NCI-H187 treated with DMSO at 0.1 percent for 48 hours (cell line): ENCODE measurements at places on chromosomes 3 and 15.

DNA sequence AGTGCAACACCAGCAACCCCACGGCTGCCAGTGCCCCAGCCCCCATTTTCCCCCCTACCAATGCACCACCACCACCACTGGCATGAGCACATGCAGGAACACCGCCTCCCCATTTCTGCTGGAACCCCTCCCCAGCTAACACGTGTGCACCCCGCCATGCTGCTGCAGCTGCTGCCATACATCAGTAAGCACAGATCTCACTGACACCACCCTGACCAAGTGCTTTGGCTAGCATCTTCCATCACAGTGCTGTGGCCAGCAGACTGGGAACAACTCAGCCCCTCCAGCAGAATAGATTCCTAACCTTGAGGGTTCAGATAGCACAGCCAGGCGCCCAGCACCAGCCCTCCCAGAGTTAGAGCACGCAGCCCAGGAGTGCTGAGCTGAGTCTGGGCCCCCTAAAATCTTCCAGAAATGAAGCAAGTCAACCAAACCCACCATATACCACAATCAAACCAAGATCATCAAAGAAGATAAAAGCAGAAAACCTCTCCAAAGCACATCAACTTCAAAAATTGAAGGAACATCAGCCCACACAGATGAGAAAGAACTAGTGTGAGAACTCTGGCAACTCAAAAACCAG, 81.2 kb upstream of the CDV3 start:
- DNase-seq = no peak

DNA sequence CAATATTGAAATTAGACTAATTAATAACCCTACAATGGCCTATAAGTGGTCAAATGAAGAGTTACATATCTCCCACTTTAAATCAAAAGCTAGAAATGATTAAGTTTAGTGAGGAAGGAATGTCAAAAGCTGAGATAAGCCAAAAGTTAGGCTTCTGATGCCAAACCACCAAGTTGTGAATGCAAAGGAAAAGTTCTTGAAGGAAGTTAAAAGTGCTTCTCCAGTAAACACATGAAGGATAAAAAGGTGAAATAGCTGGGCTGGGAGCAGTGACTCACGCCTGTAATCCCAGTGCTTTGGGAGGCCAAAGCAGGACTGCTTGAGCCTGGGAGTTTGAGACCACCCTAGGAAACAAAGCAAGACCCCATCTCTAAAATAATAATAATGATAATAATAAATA, 46.9 kb upstream of the DCUN1D1 start:
- no peak for DNase-seq

- peak; percentile 72 for DNase-seq
Observed at GRCh38 chr3:117399311-117400078, 689.9 kb downstream of the TUSC7 start.

GRCh38 chr15:80840182-80841130, 61.3 kb downstream of the CEMIP start:
- DNase-seq = no peak

DNA sequence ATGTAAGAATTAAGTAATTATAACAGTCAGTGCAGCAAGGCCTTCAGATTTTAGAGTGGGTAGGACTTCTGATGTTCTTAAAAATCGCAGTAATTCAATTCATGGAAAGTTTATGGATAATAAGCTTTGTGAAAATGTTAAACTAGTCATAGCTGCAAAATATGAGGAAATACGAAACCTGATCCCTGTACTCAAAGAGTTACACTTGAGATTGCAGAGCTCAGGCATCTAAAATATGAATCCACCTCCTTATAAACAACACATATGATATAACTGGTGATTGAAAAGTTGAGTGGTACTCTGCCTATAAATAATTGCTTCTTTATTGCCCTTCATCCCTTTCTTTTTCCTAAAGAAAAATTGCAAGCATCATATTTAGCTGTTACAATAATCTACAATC, 473.3 kb downstream of the OTOL1 start:
- no peak for DNase-seq

DNA sequence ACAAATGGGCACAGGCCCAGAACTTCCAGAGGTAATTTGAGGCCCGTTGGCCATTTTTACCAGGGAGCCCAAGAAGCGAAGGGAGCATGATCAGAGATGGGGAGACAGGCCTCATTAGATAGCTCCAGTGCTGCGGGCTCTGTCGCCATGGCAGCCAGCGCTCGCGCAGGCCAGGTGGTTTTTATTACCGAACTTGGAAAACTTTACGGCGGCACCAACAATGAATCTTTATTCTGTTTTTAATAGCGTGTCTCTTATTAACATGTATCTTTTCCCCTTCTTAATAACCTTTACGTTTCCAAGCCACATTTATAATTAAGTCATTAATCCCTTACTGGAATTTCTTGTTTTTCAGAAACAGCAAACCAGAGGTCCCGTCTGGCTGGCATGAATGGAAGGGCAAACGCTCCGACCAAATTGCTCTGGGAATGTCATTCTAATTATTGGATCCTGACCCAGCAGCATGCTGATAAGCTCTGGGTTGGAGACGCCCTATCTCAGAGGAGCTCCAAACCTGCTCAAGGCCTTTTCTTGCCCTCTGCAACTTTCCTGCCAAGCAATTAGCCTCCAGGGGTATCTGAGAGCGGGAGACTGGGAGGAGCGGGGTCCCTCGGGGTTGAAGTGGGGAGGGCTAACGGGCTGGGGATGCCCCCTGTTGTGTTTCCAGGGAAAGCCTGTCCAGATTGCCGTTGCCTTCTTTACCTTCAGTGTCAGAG, 256.4 kb downstream of the TLE3 start:
- DNase-seq = no peak

DNA sequence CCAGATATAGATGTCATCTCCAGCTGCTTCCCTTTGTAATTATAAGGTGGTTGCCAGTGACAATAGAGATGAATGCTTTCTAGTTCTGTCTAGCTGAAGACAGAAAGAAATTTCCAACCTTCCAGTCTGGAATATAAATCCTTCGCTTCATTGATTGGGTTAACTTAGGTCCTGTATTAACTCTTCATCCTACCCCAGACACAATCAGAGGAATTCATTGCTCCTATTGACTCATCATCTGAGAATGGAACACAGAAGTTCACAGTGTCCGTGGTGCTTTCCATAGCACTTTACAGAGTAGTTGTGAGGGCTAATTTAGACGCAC, 241.4 kb downstream of the NFKBIZ start:
- no peak for DNase-seq

- DNase-seq = no peak
Observed at GRCh38 chr3:94132777-94133176, 69.9 kb downstream of the NSUN3 start.

DNA sequence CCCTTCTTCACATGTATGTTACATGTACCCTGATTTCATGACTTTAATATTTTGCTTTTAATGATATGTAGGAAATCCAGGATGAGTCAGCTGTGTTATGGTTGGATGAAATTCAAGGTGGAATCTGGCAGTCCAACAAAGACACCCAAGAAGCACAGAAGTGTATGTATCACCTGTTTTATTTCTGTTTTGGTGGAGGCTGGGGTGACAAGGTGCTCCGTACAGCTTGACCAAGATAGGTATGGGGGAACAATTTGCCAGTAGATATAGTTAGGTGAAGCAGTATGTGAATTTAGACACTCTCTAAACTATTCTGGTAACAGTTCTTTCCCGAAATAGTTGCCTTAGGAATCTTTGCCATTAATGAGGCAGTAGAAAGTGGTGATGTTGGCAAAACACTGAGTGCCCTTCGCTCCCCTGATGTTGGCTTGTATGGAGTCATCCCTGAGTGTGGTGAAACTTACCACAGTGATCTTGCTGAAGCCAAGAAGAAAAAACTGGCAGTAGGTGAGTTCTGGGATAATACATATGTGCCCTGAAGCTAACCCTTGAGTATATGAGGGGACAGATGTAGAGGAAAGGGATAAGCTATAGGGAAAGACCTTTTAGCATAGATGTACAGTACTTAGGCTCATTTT, 63.7 kb upstream of the CRTC3 start:
- no peak for DNase-seq

DNA sequence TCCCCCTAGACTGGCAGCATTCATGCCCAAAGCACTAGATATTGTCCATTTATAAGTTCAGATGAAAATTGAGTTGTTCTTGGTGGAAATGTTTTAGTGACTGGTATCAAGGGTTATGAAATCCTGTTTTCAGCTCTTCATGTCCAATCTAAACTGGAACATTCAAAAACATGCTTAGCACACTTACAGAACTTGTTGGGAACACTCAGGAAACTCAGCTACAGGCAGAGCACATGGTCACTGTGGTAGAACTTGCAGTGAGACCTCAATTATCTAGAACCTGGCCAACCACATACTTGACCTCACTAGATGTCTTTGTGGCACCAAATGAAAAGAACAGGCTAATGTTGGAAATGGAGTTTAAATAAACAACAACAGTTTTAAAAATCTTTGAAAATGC, 88.8 kb downstream of the SMAD3 start:
- no peak for DNase-seq

DNA sequence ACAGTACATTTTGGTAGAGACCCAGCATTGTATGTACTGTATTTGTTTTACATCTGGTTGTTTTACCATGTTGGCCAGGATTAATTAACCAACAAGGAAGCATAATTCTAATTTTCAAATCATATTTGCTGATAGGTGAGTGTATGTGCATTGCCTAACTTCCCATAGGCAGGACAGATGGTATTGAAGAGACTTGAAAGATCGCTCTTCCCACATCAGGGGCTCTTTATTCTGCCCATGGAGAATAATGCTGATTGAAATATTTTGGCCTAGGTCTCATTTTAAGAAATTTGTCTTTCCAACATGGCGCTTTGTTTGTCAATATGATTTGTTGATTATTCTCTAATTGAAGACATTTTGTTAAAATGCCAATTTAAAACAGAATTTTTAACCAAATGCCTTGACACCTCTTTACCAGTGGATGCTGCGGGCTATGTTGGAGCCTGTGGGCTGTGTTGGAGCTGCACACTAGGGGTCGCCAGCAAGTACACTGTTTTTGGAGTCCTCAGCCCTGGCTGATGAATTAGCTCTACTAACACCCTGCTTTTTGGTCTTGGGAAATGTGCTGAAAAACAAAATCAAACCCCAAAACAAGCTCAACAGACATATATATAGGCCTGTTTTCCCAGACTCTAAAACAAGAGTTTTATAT, 5.3 kb downstream of the P2RY12 start:
- DNase-seq = no peak

GRCh38 chr3:122978569-122978968, 49.0 kb downstream of the SEMA5B start:
- DNase-seq = no peak

- DNase-seq = no peak
Observed at GRCh38 chr15:40590667-40591050, 3.4 kb upstream of the KNL1 start.

GRCh38 chr3:105401691-105402149, 35.0 kb downstream of the ALCAM start:
- DNase-seq = no peak
